ENCODE measurements at places on chromosomes 11 and 22.

GRCh38 chr22:26318975-26319374 is 110.1 kb upstream of the ASPHD2 start:
- no peaks in the 10 kb centered on the region for H3K36me3 ChIP-seq
- no peak overlapping the region for H3K27ac ChIP-seq
- H3K4me1 ChIP-seq: no peaks in the 10 kb centered on the region
- ATAC-seq: no peak

DNA sequence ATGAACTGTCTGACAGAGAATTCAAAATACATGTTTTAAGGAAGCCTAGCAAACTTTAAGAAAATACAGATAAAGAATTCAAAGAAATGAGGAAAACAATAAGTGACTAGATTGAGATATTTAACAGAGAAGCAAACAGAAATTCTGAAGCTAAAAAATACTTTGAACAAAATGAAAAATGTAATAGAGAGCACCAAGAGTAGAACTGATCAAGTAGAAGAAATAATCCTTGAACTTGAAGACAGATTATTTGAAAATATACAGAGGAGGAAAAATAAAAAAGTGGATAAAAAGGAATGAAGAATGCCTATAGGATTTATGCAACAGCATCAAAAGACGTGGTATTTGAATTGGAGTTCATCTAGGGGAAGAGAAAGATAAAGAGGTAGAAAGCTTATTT is 101.9 kb upstream of the OR4B1 start:
- H3K4me3 ChIP-seq: no peak overlapping the region
- ATAC-seq: no peak
- H3K27ac ChIP-seq: no peak overlapping the region
- peaks cover 43% of the 10 kb centered on the region for H3K36me3 ChIP-seq

DNA sequence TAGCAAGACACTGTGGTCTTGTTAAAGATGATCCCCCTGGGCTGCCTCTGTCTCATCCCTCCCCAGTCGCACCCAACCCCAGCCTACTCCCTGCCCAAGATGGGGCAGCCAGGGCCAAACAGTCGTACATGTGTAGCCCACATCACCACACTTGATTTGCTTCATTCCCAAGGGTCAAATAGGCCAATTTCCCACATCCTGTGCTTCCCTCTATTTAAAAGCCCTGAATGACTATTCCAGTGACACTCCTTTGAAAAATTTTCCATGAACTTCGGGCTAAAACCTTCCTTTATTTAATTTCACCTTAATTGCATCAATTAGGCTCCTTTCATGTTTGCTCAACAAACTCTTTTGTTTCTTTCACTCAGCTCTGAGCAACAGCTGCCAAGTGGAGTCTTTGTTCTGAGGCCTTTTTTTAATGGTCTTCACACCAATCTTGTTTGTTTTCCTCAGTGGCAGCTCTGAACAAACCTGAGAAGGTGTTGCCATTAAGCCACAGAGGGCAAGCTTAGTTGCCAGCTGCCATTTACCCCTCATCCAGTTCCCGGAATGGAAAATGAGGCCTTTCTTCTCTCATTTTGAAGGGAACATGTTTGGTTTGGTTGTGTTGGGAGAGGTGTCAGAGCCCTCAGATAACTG is 126.9 kb downstream of the APIP start:
- H3K4me1 ChIP-seq: no peaks in the 10 kb centered on the region
- no peaks in the 10 kb centered on the region for H3K36me3 ChIP-seq
- no peak overlapping the region for H3K27ac ChIP-seq
- H3K4me3 ChIP-seq: no peak overlapping the region

DNA sequence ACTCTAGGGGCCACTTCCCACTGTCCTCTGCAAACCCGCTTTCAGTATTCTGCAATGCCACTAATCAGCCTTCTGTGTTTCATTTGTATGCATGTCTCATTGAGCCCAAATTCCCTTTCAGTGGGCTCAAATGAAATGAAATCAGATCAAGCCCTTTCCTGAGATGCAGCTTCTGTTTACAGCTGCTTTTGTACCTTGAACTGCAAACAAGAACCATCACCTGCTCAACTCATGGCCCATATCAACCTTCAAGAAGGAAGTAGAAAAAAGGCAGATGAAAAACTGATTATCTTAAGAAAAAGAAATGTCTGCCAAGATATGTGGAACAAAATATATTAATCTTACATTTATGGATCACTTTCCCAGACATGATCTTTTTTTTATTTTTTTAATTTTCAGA is 141.1 kb upstream of the ARHGAP42 start:
- H3K4me3 ChIP-seq: no peak overlapping the region
- no peaks in the 10 kb centered on the region for H3K36me3 ChIP-seq
- no peak for ATAC-seq
- no peaks in the 10 kb centered on the region for H3K27me3 ChIP-seq

- H3K4me3 ChIP-seq: no peak overlapping the region
- H3K36me3 ChIP-seq: no peaks in the 10 kb centered on the region
- no peaks in the 10 kb centered on the region for H3K27me3 ChIP-seq
- no peak overlapping the region for H3K27ac ChIP-seq
- no peaks in the 10 kb centered on the region for H3K4me1 ChIP-seq
Observed at GRCh38 chr11:95455228-95455970, 224.4 kb upstream of the SESN3 start.

DNA sequence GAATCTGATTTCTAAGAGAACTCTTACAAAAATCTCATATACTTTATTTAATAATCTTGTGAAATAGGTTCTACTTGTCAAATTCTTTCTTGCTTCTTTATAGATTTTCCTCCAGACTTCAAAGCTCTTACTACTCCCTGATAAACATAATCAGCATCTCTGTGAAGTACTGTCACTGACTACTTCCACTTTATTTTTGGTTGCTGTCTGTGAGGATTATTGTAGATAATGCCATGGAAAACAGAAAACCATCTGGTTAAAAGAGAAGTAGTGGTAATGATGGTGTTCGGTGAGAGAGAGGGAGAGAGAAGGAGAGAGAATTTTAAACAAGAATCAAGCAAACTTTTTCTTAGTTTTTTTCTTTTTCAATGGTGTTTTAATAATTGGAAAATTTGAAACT is 152.3 kb downstream of the TMEM135 start:
- ATAC-seq: no peak
- H3K4me3 ChIP-seq: no peak overlapping the region
- H3K27me3 ChIP-seq: no peaks in the 10 kb centered on the region
- no peak overlapping the region for H3K27ac ChIP-seq
- no peaks in the 10 kb centered on the region for H3K36me3 ChIP-seq
- H3K4me1 ChIP-seq: no peaks in the 10 kb centered on the region

DNA sequence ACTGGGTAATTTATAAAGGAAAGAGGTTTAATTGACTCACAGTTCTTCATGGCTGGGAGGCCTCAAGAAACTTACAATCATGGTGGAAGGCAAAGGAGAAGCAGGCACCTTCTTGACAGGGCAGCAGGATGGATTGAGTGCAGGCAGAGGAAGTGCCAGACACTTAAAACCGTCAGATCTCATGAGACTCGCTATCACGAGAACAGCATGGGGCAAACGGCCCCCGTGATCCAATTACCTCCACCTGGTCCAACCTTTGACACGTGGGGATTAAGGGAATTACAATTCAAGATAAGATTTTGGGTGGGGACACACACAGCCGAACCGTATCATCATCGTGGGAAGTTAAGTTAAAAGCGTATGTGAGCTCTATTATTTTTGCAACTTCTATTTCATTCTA is 71.4 kb upstream of the SYN3 start:
- no peaks in the 10 kb centered on the region for H3K4me1 ChIP-seq
- ATAC-seq: no peak
- H3K27me3 ChIP-seq: peaks cover 10% of the 10 kb centered on the region

DNA sequence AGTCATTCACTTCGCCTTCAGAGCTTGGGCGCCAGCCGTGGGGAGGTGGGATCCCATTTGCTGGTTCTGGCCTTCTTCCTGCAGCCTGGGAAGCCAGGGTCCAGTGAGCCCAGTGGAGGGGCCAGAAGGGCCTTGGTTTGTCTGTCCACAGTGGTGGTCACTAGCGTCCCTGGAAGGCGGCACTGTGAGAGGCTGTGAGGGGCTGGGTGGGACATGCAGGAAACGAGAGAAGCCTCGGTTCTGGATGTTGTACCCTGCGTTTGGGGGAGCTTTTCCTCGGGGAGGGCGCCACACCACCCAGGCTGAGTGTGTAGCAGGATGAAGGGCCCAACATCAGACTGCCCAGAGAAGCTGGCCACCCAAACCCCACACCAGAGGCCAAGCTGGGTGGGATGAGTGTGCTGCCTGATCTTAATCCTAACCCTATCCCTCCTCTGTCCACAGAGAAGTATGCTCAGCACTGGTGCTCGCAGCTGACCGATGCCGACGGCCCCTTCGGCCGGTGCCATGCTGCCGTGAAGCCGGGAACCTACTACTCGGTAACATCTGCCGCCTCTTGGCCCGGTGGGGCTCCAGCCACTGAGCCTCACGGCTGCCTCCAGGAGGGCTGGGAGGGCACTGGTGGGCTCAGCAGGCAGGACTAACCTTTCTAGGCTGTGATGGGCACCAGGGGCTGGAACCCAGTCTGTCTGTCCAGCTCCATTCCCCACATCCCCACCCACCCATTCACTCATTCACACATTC is 14.4 kb downstream of the MUC5AC start:
- no peaks in the 10 kb centered on the region for H3K36me3 ChIP-seq
- H3K4me1 ChIP-seq: peaks cover 8% of the 10 kb centered on the region
- no peak overlapping the region for H3K27ac ChIP-seq
- H3K4me3 ChIP-seq: no peak overlapping the region
- no peak for ATAC-seq
- H3K27me3 ChIP-seq: peaks cover 4% of the 10 kb centered on the region

GRCh38 chr22:32354360-32355351 is 3.0 kb upstream of the RFPL3 start:
- ATAC-seq: peak; percentile 76
- no peaks in the 10 kb centered on the region for H3K4me1 ChIP-seq
- H3K36me3 ChIP-seq: no peaks in the 10 kb centered on the region
- no peak overlapping the region for H3K27ac ChIP-seq
- H3K4me3 ChIP-seq: no peak overlapping the region

- H3K27ac ChIP-seq: no peak overlapping the region
- ATAC-seq: peak; percentile 67
- H3K4me3 ChIP-seq: peak overlapping the region; percentile 55
- H3K4me1 ChIP-seq: peaks cover 7% of the 10 kb centered on the region
- H3K36me3 ChIP-seq: no peaks in the 10 kb centered on the region
- H3K27me3 ChIP-seq: peaks cover 9% of the 10 kb centered on the region
Observed at GRCh38 chr11:16925561-16926065, 88.6 kb downstream of the PLEKHA7 start.

GRCh38 chr11:34810107-34810562 is 106.0 kb downstream of the APIP start:
- peaks cover 9% of the 10 kb centered on the region for H3K4me1 ChIP-seq
- peaks cover 20% of the 10 kb centered on the region for H3K27me3 ChIP-seq
- H3K36me3 ChIP-seq: no peaks in the 10 kb centered on the region
- ATAC-seq: no peak
- no peak overlapping the region for H3K27ac ChIP-seq

- H3K27ac ChIP-seq: no peak overlapping the region
- no peak overlapping the region for H3K4me3 ChIP-seq
- H3K27me3 ChIP-seq: peaks cover 30% of the 10 kb centered on the region
- ATAC-seq: no peak
- no peaks in the 10 kb centered on the region for H3K4me1 ChIP-seq
Observed at GRCh38 chr11:72609045-72609444, 65.2 kb downstream of the PDE2A start.

GRCh38 chr11:19628018-19628417 is 84.6 kb upstream of the NAV2 start:
- no peaks in the 10 kb centered on the region for H3K36me3 ChIP-seq
- H3K27ac ChIP-seq: no peak overlapping the region
- no peak for ATAC-seq

DNA sequence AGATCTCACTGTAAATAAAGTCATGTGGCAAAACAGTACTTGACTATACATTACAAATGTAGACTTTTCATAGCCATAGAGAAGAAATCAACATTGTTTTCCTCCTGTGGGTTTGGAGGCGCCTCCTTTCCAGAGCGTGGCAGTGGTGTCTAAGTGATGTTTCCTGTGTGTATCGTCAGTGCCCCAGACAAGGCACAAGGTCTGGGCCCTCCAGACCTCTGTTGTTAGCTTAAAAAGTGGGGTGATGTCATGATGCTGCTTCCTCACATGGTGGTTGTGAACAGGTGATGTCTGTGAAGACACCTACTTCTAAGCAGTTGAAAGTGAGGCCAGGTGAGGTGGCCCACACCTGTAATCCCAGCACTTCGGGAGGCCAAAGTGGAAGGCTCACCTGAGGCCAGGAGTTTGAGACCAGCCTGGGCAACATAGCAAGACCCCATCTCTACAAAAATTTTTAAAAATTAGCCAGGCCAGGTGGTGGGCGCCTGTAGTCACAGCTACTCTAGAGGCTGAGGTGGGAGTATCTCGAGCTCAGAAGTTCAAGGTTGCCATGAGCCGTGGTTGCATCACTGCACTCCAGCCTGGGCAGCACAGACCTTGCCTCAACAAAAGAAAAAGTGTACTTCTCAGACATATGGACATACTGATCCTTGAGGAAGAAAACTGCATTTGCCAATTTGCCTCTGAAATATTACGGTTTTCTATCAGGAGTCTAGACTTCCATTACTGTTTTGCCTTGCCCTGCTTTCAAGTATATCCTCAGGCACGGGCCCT is 15.7 kb downstream of the NUP50 start:
- H3K36me3 ChIP-seq: peaks cover 100% of the 10 kb centered on the region
- H3K27me3 ChIP-seq: no peaks in the 10 kb centered on the region
- H3K27ac ChIP-seq: peak overlapping the region; percentile 62
- H3K4me3 ChIP-seq: peak overlapping the region; percentile 29
- peak; percentile 55 for ATAC-seq

- peaks cover 9% of the 10 kb centered on the region for H3K27me3 ChIP-seq
- no peak overlapping the region for H3K4me3 ChIP-seq
- H3K4me1 ChIP-seq: peaks cover 3% of the 10 kb centered on the region
- ATAC-seq: peak; percentile 65
Observed at GRCh38 chr11:32107647-32108046, 16.8 kb downstream of the RCN1 start.

DNA sequence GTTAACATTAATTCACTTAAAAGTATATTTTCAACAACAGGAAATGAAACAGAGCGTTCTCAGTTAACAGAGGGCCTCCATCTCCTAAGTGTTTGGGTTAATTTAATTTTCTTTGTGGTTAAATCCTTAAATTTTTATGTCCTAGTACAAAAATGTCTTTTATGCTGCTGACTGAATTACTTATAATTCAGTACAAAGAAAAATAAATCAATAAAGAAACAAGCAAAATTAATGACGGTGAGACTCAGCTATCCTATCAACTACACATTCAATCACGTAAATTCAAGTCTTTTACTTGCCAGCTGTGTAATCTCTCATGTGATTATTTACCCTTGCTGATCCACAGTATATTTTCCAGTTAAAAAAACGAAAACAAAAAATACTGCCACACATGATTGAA is 81.4 kb downstream of the BBOX1 start:
- H3K36me3 ChIP-seq: no peaks in the 10 kb centered on the region
- H3K4me3 ChIP-seq: no peak overlapping the region
- no peaks in the 10 kb centered on the region for H3K4me1 ChIP-seq
- ATAC-seq: no peak

DNA sequence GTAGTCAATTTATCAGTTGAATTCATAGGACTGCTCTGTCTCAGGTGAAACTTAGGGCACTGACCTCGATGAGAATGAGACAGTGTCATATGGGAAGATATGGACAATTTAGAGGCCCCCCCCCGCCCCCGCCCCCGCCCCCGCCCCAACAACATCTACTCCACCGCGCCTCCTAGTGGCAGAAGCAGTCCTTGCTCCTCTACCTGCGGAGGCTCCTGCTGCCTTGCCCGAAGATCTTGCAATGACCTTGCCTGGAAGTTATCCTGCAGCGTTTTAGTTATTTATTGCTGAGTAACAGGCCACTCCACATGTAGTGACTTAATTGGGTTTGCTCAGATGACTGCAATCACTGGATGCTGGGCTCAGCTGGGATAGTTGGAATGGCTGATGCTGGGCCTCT is 15.2 kb downstream of the SERPINH1 start:
- H3K4me3 ChIP-seq: no peak overlapping the region
- H3K27ac ChIP-seq: no peak overlapping the region
- no peaks in the 10 kb centered on the region for H3K27me3 ChIP-seq
- ATAC-seq: no peak
- H3K36me3 ChIP-seq: peaks cover 7% of the 10 kb centered on the region
